Activated T-cell treated with anti-CD3 and anti-CD28 coated beads, Interleukin-2, amount 50 U/mL, for 24 hours (primary cell): ENCODE measurements at places on chromosomes 3 and 15.

DNA sequence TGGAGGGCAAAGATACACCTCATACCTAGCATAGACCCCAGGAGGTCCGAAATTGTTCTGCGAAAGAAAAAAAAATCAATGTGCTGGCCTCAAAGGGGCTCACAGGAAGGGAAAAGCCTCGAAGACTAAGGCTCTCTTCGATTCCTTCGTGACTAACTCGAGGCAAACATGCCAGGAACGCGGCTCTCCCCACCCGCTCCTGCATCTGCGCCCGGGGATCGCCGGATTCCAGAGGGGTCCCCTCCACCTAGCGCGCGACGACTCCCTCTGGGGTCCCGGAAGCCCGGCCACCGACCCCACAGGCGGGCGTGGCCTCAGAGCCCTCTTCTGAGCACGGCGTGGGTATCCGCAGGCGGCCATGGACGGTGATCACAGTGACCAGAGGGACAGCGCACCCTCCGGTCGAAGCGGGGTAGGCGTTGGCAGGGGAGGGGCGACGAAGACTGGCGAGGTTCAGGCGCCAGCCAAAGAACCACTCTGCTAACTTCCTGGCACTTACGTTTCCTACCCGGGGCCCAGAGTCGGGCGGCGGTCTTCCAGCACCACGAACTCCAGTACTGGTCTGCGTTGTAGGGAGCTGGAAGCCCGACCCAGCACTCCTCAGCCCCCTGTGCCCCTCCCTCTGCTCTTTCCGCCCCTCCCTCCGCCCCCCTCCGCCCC is 515 bp upstream of the EIF3J start:
- DNase-seq = no peak

GRCh38 chr3:86175051-86175536 is 815.9 kb downstream of the VGLL3 start:
- DNase-seq = no peak

DNA sequence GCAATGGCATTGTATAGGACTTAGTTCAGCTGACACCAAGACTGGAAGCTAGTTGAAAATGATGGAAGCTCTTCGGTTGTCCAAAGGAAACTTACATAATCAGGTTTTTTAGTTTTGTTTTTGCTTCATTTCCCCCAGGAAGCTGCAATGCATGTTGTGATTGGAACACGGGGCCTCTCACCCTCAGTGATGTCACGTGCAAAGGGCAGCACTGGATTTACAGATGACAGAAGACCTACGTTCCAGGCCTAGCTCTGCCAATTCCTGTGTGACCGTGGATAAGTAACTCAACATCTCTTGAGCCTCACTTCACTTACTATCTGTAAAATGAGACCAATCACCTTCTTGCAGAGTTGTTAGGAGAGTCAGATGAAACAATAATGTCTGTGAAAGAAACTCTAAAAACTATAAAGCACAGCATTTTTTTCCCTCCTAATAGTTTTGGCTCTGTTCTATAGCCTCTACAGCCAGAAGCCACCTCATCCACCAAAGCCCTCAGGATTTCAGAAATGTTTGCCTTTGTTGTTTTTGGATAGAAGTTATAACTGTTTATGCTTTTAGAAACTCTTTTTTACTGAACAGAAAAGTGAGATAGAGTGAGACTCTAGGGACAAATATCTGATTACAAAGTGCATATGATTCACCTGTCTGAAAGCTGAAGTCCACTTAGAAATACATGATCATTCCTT is 4.6 kb downstream of the RBSN start:
- DNase-seq = no peak

DNA sequence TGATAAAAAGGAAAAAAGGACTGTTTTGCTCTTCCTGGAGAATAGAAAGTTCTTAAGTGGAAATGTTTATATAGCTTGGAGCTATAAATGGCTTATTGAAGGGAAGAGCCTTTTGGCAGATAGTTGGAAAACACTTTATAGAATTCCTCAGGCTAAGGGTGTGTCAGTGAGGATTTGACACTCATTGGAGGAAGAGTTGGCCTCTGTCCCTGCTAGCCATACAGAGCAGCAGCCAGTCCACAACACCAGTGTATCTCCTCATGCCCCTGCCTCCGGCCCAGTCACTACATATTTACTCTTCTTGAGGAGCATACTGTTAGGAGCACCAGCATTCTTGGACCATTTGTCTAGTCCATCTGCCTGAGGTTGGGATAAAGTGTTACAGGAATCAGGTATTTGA is 36.2 kb downstream of the KLHL18 start:
- DNase-seq = no peak

GRCh38 chr3:116524453-116525210 is 79.3 kb upstream of the LSAMP start:
- DNase-seq = no peak

DNA sequence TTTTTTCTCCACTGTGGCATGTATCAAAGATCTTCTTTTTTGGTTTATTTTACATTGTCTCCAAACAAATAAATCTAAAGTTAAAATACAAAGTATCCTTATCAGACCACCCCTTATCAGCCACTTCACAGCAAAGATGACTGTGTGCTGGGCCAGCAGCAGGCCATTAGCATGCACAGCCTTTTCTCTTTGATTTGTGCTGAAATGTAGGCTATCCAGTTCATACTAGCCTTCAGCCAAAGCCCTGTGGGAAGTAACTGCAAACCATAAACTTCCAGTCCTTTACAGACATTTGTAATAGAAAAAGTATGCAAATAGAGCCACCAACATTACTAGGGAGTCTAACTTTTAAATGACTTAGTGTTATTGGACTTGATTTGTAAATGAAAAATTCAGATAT is 816.3 kb downstream of the FHIT start:
- no peak for DNase-seq

- no peak for DNase-seq
Measured at GRCh38 chr3:101847328-101847727, 2.0 kb upstream of the NFKBIZ start.

DNA sequence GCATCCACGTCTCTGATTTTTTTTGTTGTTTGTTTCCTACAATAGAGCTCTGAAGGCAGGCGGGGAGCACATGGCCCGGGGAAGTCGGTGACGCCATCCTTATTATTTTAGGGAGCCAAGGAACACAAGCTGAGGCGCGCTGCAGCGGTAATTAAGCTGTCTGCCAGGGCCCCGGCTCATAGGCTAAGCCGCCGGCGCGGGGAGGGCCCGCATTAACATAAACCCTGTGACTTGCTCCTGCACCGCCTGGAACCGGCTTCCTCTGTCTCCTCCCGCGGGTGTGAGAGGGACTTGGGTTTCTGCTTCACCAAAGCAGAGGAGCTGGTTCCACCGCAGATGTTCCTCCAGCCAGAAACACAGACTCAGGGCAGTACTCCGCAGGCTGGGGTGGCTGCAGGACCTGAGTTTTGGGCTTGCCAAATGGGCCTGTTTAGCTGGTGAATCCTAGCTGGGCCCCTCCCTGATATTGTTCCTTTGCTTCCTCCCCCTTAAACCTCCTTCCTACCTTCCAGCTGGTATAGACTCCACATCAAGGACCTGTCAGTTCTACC is 25.3 kb downstream of the ANP32A start:
- peak; percentile 68 for DNase-seq

DNA sequence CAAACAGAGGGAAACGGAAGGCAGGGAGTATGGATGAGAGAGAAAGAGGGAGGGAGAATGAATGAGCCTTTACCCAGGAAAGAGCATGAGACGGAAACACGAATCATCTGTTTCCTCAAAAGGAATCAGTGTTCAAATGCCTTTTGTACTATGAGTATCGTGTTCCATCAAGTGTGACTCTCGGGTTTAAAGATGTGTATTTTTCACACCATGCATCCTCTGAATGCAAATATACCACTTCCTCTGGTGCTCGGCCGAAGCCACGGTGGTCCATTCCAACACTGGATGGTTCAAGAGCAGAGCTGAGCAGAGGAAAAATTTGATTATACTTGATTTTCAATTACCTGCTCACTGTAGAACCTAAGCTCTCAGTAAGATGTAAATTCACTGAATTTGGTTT is 505.1 kb downstream of the MECOM start:
- no peak for DNase-seq

DNA sequence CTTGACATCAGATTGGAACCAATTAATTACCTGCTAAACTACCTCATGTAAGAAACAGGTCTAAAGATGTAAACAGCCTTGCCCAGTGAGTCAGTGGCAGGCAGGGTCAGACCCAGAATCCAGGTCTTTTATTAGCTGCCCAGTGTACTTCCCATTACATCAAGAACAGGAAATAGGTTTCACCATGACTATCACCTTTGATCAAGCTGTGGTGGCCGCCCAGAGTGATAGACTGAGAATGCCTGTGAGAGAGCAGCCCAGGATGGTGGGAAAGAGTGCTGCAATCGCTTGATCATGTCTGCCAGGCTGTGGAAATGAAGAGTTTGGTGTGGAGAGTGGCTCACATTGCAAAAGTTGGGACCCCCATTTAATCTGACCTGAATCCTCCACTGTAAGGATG is 61.3 kb upstream of the PIAS1 start:
- DNase-seq = no peak

- DNase-seq = no peak
Measured at GRCh38 chr3:182239316-182239715, 527.6 kb downstream of the SOX2 start.

DNA sequence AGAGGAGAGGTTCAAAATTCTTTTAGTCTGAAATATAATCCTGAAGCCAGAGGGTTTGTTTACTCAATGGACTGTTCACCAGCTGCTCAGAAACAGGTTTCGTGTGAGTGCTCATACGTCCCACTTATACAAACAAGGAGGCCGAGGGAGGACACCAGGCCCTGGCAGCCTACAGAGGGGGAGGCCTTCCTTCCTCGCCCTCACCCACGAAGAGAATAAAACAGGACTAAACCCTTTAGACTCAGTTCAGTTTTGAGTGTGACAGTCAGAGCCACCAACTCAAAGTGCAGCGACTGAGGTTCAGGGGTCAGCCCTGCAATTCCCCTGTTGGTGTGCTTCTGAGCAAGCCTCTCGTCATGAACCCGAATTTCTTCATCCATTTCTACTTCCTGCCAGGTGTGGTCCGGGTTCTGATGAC is 17.3 kb downstream of the FAM174B start:
- no peak for DNase-seq

DNA sequence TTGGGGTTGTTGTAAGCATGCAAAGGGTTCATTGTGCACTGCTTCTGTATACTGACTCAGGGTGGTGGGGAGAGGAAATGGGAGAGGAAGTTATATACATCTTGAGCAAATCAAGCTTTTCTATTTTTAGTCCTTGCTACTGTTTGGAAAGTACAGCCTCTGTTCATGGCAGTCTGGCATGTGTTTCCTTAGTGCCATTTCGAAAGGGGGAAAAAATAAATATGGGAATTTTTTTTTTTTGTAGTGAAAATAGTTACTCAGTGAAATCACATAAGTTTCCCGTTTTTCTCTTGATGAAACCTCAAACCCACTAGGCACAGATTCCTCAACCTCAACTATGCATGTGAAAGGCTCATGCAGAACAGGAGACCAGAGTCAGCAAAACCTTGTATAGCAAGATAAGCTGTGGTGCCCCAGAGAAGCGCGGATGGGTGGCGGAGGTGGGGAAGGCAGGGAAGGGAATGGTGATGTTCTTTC is 353.3 kb downstream of the LPP start:
- no peak for DNase-seq

- DNase-seq = no peak
Measured at GRCh38 chr15:67854358-67854757, 14.5 kb upstream of the RNU6-1 start.

DNA sequence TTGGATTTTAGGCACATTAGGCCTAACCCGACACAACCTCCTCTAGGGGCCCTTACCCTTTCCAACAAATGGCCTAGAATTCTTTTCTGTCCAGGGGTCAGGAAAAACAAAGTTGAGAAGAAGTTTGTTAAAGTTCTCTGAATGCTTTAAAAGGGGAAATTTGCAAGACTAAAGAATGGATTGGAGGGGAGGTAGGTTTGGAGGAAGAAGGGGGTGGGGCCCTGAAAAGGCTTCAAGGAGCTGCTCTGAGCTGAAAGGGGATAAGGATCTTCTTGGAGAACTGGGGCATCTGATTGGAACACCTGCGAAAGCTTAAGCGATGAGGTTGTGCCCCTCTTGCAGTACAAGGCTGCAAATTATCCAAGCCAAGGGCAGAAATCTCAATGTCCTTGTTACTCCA is 3.9 kb upstream of the SENP2 start:
- no peak for DNase-seq

DNA sequence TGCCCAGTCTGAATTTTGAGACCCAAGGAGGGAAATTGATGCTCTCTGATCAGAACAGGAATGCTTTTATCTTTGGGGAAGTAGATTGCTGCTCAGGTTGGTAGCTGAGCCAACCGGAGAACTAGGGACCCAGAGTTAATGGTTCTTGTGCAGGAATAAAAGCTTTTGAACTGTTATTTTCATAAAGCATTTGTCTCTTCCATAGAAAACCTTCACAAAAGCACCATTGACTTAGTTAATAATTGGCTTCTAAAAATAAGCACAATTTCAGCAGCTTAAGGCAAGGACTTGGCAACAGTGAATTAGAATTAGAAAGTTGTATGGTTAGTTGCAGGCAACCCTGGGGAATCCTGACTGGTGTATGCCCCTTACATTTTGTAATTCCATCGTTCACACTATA is 53.8 kb downstream of the MAP2K1 start:
- DNase-seq = no peak

DNA sequence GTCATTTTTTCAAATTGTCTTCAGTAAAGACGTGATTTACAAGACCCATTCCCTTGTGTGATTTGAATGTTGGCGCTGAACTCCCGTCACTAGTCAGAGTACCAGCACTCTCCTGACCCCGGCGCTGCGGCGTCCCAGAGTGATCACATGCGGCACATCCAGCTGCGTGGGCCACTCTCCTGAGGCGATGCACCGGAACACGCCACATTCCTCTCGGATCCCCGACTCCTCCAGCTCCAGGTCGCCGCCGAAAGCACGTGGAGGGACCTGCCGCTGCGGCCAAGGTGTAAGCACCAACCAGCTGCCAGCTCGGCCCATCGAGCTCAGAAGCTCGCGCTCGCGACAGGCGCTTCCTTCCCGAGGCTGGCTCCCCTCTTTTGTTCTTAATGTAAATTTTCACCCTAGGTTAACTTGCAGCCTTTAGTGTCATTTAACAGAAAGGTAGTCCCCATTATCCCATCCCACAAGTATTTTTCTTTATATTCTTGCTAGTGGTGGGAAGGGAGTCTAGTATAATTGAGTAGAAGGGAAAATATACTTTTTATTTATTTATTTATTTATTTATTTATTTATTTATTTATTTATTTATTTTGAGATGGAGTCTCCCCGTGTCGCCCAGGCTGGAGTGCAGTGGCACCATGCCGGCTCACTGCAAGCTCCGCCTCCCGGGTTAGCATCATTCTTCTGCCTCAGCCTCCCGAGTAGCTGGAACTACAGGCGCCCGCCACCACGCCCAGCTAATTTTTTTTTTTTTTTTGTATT is 61.7 kb upstream of the VGLL3 start:
- no peak for DNase-seq
